ENCODE measurements at places on chromosomes 7 and 10.

DNA sequence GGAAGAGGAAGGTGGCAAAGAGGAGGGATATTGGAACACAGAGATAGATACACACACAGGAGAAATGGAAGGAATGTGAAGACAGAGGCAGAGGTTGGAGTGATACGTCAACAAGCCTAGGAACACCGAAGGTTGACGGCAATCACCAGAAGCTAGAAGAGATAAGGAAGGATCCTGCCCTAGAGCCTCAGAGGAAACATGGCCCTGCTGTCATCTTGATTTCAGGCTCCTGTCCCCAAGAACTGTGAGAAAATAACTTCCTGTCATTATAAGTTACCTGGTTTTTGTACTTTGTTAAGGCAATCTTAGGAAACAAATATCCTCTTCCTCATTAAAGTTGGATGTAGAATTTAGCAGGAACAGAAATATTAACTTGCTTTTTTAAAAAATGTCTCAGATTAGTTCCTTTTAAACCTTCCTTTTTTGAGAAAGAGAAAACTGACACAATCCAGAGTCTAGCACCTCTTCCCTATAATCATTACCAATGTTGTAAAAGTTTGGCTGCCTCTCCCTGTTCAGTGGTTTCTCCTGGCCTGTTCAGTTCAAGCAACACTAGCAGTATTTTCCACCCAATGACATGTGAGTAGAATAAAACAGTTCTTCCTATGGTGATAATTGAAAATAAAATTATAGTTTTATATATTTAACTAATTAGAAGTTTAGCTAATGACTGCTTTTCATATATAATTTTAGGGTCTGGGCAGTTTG is 28.8 kb upstream of the GNAI1 start:
- DNase-seq = no peak

- no peak for DNase-seq
Observed at GRCh38 chr10:86200269-86200668, 166.3 kb downstream of the GRID1 start.

GRCh38 chr10:121073728-121074127 is 222.6 kb downstream of the WDR11 start:
- DNase-seq = no peak

DNA sequence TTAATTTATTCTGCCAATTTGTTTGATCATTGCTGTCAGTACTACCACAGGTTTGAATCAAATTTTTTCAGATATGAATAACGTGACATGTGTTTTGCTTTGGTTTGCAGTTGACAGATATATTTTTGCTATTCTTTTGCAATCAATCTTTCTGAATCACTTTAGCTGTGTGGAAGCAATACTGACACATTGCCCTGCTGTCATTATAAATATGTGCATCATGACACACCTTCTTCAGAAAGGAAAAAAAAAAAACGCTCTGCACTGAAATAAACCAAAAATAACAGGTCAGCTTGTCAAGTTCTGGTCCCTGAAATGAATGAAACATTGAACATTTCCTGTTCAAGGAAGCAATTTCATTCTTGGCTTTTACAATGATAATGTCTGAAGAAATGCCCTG is 93.8 kb upstream of the FAM13C start:
- no peak for DNase-seq

DNA sequence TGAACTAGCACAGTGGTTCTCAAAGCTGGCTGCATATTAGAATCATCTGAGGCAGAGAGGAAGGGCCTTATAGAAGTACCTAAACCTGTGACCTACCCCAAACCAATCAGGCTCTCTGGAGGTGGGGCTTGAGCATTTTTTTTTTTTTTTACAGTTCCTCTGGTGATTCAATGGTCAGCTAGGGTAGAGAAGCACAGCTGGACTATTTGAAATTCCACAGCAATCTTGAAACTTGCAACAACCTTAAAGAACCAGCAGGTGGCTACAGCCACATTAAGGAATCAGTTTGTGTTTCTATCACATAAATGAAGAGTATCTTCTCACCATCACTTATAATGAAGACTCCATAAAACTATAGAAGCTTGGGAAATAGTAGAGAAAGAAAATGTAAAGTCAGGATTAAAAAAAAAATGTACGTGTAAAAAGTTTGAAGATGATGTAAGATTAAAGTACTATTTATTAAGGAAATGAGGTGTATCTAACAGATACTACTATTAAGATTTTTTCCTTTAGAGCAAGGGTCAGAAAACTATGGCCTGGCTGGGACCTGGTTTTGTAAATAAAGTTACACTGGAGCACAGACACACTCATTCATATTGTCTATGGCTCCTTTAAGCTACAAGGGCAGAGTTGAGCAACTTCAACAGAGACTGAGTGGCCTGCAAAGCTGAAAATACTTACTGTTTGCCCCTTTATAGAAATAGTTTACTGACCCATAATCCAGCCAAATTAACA is 3.8 kb downstream of the RTKN2 start:
- DNase-seq = no peak

- no peak for DNase-seq
Observed at GRCh38 chr10:101388676-101389276, 34.8 kb downstream of the BTRC start.

GRCh38 chr7:132066761-132067171 is 509.5 kb downstream of the PLXNA4 start:
- DNase-seq = no peak

DNA sequence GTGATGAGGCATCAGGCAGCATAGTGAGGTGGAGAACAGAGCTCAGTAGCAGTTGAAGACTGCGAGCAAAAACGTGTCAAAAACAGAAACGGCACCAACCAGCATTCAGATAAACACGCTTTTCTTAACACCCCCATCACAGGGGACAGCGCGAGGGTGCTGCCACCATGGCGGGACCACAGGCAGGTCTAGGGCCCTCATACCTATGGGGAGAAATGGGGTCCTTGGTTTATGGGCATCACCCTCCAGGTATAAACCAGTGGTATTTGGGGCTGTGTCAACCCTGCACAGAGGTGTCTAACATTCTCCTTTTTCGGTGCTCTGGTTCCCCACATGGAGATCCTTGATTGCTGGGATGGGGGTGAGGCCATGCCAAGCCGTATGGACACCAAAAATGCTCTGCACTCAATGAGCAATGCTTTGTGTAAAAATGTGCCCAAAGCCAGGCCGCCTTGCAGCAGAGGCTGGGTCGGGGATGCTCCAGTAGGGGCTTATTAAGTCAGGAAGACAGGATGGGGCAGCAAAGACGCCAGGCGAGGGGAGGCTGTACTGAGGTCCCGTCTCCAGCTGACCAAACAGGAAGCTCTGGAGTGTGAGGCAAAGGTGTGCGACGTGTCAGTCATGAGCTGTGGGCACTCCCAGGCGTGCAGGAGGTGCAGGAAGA is 191.5 kb downstream of the WDR37 start:
- DNase-seq = no peak

DNA sequence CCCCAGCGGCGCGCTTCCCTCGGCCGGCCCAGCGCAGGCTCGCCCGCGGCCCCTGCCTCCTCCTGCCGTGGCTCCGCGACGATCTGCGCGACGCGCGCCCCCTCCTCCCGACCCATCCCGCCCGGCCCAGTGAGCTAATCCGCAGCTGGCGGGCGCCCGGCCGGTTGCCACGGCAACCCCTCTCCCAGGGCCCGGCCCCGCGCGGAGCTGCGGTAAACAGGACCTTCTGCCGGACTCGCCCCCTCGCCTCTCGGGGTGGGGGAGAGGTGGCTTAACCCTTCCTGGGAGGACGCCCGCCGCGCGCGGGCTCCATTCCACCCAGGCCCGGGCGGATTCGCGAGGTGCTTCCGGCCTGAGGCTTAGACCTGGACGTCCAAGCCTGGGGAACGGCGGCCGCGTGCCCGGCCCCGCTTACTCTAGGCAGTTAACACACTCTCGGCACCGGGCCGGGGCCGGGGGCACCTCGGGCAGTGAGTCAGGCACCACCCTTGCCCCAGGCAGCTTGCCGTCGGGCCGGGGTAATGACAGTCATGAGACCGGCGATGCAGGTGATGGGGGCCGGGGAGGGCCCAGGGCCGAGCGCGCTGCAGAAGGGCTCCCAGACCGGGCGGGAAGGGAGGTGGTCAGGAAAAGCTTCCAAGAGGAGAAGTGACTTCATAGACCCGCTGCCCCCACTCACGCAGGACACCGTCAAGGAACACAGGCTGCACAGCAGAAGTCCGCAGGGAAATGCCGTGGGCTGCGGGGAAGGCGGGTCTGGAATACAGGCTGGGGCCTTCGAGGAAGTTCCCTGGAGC is at the start of gene DENND2A:
TSS of gene DENND2A (minus strand) at position 87 of the 797 bp plus-strand sequence. CDS start 38,416 bp downstream, outside the sequence.
- DNase-seq = peak; percentile 35

DNA sequence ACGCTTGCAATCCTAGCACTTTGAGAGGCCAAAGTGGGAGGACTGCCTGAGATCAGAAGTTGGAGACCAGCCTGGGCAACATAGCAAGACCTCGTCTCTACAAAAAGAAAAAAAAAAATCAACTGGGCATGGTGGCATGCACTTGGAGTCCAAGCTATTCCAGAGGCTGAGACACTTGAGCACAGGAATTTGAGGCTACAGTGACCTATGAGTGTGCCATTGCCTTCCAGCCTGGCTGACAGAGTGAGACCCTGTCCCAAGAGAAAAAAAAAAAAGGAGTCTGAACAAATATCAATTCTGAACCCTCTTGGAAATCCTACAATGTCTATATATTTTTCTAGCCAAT is 126.8 kb upstream of the NRP1 start:
- DNase-seq = no peak

DNA sequence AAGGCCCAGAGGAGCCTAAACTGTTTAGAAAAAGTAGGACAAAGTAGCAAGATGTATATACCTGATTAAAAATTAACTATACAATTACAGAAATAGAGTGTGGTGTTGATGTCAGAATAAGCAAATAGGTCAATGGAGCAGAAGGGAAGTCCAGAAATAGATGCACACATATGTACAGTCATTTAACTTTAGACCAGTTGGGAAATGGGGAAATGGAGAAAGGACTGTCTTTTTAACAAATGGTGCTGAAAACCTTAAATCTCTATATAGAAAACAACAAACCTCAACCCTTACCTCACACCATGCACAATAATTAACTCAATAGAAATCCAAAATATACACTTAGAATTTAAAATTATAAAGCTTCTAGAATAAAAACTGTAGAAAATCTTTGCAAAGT is 72.2 kb downstream of the CH25H start:
- no peak for DNase-seq

DNA sequence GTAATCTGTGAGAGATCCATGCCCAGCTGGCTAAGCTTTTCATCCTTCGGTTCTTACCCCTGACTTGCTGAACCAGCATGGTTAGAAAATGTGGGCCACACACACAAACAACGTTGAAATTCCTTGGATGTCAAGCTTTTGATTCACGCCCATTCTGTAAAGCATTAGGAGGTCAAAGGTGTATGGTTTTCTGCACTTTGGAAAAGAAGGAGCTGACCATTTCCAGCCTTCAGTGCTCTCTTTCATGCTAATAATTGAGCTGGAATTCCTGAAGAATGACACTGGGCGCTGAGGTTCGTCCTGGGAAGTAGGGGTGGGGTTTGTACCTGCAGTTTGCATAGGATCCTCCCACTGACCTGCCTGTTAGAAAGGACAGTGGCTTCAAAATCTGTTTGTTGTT is 23.1 kb downstream of the KLF6 start:
- DNase-seq = no peak

- DNase-seq = no peak
Observed at GRCh38 chr7:40239755-40240303, 105.0 kb downstream of the SUGCT start.

DNA sequence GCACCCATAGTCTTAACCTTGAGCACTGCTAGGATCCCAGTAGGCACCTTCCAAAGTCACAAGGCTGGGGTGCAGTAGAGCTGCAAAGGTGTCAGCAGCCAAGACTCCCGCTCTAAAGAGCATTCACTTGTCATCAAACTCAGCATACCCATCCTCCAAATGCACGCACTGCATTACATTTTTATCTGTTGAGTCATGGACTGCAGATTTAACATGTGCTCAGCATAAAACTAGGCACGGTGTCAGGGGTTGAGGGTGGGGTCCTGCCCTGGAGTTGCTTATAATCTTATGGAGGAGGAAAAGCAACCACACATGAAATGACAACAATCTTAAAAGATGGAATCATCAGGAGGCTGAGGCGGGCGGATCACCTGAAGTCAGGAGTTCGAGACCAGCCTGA is 102.6 kb downstream of the PARP12 start:
- DNase-seq = no peak

DNA sequence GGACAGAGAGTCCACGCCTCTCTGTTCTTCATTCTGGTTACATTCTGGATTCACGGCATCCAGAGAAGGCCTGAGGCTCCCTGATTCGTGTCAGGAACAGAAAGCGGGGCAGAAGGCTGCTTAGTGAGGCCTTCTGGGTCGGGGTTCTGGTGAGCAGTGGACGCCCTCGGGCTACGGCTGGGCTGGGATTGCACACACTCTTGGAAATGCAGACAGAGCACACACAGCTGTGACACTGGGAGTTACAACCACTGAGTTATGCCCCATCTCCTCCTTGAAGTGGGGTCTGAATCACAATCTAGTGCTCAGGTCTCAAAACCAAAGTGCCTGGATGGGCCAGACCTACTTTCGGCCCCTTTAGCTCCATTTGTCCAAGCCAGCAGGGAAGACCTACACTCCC is 156.9 kb upstream of the GDF10 start:
- no peak for DNase-seq

- no peak for DNase-seq
Observed at GRCh38 chr7:132422502-132423111, 153.7 kb downstream of the PLXNA4 start.

DNA sequence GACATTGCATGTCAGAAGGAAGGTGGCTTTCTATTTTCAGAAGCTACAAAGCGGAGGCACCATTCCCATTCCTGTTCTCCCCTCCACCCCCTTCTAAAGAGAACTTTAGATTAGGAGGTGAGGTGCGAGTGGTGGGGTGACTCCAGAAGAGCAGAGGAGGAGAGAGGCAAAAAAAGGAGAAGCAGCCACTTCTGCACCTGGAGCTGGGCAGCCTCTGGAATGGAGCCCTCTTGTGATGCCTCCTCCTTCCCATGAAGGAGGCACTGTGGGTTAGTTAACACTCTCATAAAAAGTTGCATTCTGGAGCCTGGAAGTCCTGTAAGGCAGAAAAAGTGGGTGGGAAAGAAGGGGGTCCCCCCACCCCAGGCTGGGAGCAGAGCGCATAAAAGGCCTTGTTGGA is 4.8 kb downstream of the PTF1A start:
- no peak for DNase-seq

- DNase-seq = no peak
Observed at GRCh38 chr10:85976267-85976793, 390.3 kb downstream of the GRID1 start.
